ENCODE measurements at places on chromosomes 5 and 9.

- no peak for DNase-seq
These were observed 19.9 kb downstream of the ELL2 start for GRCh38 chr5:95941756-95942155.

- peak; percentile 37 for DNase-seq
These were observed 830.4 kb downstream of the MAT2B start for GRCh38 chr5:164335837-164336236.

DNA sequence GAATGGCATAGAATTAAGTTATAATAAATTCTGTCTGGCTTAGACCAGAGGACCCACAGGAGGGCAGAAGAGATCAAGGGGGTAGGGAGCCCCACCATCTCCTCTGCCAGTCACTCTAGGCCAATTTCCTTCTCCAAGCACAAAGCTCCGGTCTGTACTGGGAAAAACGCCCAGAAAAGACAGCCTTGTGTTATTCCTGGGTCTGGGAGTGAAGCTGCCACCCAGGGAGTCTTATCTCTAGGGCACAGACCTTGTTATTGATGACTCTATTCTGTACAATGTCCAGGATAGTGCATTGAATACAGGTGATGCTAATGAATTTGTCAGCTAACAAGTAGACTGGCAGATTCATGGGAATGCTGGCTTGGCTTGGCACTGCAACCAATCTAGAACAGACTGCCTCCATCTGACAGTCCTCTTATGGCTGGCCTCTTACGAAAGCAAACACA, 60.7 kb downstream of the MED27 start:
- no peak for DNase-seq

DNA sequence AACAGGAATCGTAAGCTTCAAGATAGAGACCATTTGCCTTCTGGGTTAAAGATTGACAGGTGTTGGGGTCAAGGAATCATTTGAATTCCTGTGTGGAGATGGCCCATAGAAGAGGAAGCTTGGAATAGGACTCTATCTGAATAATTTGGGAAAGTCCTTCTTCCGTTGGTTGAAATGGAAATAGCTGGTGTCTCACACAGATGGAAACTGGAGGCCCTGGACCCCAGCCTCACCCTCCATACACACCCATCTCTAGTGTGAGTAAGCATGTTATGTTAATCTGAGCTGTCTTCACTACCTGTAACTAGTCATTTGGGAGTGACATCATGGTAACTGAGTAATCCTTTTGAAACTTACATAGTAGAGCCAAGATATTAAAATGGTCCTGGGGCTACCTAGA, 184.4 kb downstream of the CD180 start:
- no peak for DNase-seq

DNA sequence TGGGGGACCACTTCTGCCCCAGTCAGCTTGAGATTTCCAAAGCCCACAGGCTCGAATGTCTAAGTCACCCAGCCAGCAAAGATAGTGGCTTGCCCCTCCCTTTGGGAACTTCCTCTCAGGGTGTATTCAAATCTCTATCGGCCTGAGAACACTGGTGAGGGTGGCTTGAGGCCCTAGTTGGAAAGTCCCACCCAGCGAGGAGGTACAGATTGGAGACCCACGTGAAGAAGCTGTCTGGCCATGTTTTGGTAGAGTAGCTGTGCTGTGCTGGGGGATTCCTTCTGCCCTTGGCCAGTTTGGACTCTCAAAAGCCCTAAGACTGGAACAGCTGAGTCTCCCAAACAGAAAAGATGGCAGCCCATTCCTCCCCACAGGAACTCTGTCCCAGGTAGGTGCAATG, 172.7 kb upstream of the RIOK2 start:
- DNase-seq, result no peak

GRCh38 chr5:126694403-126694802, 82.5 kb upstream of the LMNB1 start:
- no peak for DNase-seq

- DNase-seq, result peak; percentile 93
These were observed 57.9 kb downstream of the DIAPH1 start for GRCh38 chr5:141560725-141561483.

- DNase-seq, result no peak
These were observed 161.7 kb upstream of the STK32A start for GRCh38 chr5:147073098-147073497.

- DNase-seq, result no peak
These were observed 17.6 kb downstream of the PSAT1 start for GRCh38 chr9:78314550-78314949.

DNA sequence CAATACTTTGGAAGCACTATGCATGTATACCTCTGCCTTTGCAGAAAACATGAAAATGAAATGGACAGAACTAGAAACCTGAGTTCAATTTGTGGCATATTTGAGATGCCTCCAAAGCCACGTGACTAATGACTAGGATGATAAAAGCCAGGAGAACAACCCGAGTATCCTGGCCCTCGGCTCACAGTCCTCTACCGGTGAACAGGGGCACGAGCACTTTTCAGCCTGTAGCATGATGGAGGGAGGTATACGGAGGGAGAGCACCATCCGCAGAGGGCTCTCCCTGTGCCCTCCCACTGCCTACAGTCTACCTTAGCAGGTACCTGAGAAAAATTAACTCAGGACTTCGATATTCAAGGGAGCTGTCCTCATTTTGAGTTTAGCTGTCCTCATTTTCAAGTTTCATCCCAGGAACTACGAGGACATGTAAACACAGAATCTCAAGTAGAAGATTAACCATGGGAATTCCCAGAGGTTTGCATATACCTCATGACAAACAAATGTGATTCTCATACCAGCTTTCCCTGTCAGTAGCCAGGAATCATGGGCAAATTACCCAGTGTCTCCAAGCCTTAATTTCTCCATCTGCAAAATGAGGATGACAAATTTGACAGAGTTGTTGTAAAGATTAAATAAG, 249.3 kb downstream of the DNAH5 start:
- peak; percentile 80 for DNase-seq

- no peak for DNase-seq
These were observed 248.6 kb downstream of the PDZD2 start for GRCh38 chr5:31887556-31887955.

GRCh38 chr5:161273410-161273809, 273.1 kb downstream of the GABRB2 start:
- DNase-seq, result no peak

DNA sequence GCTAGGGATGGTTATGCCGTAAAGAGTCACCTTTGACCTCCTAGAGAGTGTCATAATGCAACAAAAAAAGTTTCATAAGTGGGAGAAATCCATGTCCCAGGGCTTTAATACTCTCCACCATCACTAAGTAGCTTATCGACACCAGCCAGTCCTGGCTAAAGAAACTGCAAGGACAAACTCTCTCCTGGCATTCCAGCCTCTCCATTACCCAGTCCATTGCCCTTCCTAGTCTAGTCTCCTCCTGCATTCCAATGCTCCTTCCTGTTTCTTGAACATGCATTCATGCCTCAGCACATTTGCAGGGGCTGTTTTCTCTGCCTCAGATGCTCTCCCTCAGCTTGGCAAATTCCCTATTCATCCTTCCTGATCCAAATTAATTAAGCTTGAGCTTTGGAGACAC, 364.1 kb downstream of the BRINP1 start:
- no peak for DNase-seq
